ENCODE measurements at places on chromosomes 6 and 20. TPM values are rescaled to one million over a fixed set of nuclear protein-coding genes. Genes with fewer than 3 reads are reported as not detected.
A peak's percentile ranks its signal among the peaks of the same experiment; 100 is the strongest.

GRCh38 chr6:16238963-16239797 is 793 bp downstream of the GMPR start:
- H3K4me3 ChIP-seq = peak overlapping the region; percentile 83
- H3K36me3 ChIP-seq = no peaks in the 10 kb centered on the region
- H3K27ac ChIP-seq = no peak overlapping the region
- H3K4me1 ChIP-seq = peaks cover 6% of the 10 kb centered on the region

DNA sequence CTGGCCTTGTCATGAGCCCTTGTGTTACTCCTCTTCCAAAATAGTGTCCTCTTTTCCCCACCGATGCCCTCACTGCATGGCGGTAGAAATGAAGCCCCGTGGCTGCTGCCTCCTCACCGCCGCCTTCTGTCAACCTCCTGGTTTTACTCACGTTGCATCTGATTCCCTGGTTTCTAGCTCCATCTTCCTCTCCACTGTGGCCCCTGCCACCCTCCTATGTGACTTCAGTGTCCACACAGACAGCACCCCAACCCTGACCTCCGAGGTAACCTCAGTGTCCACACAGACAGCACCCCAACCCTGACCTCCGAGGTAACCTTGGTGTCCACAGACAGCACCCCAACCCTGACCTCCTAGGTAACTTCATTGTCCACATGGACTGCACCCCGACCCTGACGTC is 122.8 kb upstream of the THBS2 start:
- peaks cover 12% of the 10 kb centered on the region for H3K36me3 ChIP-seq
- H3K4me3 ChIP-seq = no peak overlapping the region
- no peak for DNase-seq
- peaks cover 5% of the 10 kb centered on the region for H3K27me3 ChIP-seq

- H3K27ac ChIP-seq = no peak overlapping the region
- H3K27me3 ChIP-seq = no peaks in the 10 kb centered on the region
- H3K36me3 ChIP-seq = peaks cover 19% of the 10 kb centered on the region
- no peak overlapping the region for H3K4me3 ChIP-seq
Measured at GRCh38 chr6:11876934-11877433, 98.4 kb upstream of the ADTRP start.

GRCh38 chr6:26032340-26033084 is 54.7 kb upstream of the HFE start:
- peaks cover 18% of the 10 kb centered on the region for H3K4me1 ChIP-seq
- peak overlapping the region; percentile 97 for H3K4me3 ChIP-seq
- H3K27ac ChIP-seq = peak overlapping the region; percentile 84
- H3K36me3 ChIP-seq = no peaks in the 10 kb centered on the region
- DNase-seq = no peak

The WFDC2 gene
- 4.8 TPM for total RNA-seq

The SLC2A10 gene
- total RNA-seq = 0.37 TPM

The FAM209A gene
- total RNA-seq = not detected

The FAM184A gene
- 20.0 TPM for total RNA-seq
